ENCODE measurements at places on chromosomes 5 and 9.

DNA sequence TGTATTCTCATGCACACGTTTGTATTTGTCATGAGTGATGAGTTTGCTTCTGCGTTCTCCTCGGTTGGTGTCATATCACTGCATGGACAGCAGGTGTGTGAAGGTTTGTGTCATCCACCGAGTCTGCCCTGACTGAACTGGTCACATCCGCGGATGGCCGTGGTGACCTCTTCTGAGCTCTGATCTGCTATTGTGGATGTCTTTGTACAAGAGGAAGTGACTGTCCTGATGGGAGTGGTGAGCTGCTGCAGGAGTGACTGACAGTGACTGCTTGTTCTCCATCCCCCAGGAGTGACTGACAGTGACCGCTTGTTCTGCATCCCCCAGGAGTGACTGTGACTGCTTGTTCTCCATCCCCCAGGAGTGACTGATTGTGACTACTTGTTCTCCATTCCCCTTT lies 69.9 kb downstream of the EHMT1 start:
- DNase-seq: no peak

- DNase-seq: no peak
Observed at GRCh38 chr5:8176101-8176693, 307.2 kb downstream of the MTRR start.

GRCh38 chr5:68318955-68319705 lies 103.6 kb downstream of the PIK3R1 start:
- no peak for DNase-seq

GRCh38 chr9:128005923-128006322 lies 25.1 kb upstream of the EEIG1 start:
- DNase-seq: no peak

DNA sequence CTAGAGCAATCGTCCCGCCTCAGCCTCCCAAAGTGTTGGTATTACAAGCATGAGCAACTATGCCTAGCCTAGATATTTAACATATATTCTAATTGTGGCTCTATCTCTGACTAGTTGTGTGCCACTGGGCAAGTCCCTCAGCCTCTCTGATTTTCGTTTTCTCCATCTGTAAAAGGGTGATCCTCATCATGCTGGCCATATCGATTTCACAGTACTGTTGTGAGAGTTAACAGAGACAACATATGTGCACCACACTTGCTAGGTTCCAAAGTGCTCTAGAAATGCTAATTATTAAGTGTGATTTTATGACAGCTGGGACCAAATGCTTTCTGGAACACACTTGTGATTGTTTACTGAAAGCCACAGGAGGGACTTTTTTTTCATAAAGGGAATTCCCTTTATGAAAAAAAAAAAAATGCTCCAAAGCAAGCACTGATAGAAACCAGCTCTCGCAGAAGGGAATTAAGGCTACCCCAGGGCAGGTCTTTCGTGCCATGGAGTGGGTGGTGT lies 78.5 kb upstream of the EPB41L4B start:
- no peak for DNase-seq

GRCh38 chr5:174765540-174765939 lies 41.2 kb downstream of the MSX2 start:
- DNase-seq: no peak

GRCh38 chr5:159944056-159944600 lies 27.8 kb downstream of the ADRA1B start:
- DNase-seq: no peak

DNA sequence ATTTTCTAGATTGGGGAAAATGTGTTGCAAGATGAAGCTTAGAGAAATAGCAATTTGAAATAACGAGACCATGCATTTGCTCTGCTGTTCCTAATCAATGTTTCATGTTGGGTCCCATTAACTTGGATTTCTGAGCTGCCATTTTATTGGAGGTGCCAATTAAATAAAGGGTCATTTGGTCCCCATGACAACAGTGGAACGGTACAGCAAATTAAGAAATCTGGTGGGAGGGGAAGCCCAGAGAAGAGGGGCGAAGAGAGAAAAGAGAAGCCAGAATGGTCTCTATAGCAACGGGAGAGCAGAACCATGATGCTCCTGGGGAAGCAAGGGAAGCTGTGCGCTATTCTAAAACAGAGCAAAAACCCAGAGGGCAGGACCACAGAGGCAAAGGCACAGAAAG lies 120.2 kb downstream of the ENTREP1 start:
- DNase-seq: no peak

GRCh38 chr5:56172241-56172640 lies 60.9 kb downstream of the ANKRD55 start:
- no peak for DNase-seq

GRCh38 chr9:115114546-115114945 lies 3.4 kb downstream of the TNC start:
- DNase-seq: no peak

DNA sequence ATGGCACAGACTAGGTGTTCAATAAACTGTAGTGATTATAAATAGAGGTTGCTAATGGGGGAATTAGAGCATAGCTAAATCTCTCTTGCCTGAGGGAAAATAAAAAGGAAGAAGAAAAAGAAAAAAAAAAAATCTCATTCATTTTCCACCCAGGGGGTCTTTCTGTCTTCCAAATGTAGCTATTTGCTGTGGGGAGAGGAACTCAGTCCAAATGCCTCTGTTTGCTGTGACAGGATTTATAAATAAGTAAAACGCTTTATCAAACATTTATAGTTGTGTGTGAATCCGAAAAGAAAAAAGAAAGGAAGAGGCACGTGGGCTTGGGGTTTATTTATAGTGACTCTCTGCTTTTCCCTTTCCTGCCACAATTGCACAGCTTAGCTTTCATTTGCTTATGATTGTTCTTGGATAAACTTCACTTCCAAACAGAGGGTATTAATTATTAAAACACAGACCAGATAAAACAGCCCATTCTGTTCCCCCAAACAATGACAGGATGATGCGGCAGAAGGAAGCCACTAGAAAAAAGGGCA lies 245.7 kb downstream of the ASTN2 start:
- DNase-seq: no peak

DNA sequence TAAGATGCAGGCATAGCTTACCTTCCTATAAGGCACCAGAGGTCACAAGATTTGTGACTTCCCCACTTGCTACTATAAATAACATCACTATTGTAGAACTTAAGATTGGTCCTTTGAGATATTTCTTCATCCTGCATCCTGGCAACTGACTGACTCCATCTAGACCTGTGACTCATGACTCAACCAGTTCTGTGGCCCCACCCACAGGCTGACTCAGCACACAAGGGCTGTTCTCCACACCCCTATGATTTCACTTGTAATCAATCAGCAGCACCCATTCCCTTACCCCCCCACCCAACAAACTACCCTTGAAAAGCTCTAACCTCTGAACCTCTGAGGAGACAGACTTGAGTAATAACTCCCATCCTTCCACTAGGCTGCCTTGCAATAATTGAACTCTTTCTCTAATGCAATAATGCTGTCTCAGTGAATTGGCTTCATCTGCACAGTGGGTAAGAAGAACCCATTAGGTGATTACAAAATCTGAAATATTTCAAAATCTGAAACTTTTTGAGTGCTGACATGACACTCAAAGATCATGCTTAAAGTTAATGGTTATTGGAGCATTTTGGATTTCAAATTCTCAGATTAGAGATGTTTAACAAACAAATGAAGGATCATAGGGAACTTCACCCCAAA lies 296.7 kb downstream of the ARL15 start:
- DNase-seq: peak; percentile 52

- no peak for DNase-seq
Observed at GRCh38 chr5:4142842-4143241, 547.2 kb downstream of the IRX1 start.

DNA sequence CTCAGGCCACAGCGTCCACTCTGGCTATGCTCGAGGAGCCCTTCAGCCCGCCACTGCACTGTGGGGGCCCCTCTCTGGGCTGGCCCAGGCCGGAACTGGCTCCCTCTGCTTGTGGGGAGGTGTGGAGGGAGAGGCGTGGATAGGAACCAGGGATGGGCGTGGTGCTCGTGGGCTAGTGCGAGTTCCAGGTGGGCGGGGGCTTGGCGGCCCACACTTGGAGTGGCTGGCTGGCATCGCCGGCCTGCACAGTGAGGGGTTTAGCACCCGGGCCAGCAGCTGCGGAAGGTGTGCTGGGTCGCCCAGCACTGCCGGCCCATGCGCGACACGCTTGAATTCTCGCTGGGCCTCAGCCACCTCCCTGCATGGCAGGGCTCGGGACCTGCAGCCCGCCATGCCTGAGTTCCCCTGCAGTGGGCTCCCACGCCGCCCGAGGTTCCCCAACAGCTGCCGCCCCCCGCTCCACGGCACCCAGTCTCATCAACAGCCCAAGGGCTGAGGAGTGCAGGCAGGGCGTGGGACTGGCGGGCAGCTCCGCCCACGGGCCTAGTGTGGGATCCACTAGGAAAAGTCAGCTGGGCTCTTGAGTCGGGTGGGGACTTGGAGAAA lies 103.8 kb downstream of the YTHDC2 start:
- DNase-seq: no peak

- DNase-seq: no peak
Observed at GRCh38 chr9:114869845-114870244, 60.5 kb downstream of the TNFSF8 start.

DNA sequence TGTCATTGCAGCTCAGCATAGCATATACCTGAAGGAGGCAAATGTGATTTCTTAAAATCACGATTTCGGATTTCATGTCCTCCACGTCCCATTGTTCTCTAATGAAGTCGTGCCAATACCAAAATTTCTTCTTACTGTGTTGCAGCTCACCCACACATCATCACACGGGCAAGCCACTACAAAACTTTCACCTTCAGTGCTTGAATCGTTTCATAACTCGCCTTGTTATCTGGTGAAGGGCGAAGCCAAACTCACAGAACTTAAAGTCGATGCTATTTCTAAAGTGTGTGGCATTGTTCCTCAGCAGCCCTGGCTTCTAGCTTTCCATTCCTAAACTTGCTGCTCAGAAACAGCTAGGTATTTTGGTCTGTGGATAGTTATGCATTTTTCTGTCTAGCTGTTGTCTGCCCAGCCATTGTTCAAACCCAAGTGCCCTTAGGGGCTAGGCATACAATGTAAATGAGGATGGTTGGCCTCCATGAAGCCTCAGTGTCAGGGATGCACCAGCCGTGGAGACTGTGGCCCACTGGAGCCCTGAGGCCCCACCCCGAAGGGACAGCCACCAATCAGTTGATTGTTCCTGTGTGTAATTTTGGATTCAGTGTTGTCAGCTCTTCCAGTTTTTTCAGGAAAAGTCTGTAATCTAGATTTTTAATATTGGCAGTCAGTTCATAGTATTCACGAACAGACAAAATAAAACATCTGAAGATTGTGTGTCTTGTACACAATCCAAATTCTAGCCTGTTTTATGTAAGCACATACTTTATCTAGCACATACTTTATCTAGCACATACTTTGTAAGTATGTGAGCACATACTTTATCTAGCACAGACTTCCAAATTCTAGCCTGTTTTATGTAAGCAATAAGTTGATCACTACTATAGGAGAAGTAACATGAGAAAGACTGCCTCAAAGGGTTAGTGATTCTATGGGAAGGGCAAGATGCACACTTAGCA lies 112.8 kb downstream of the DAPK1 start:
- no peak for DNase-seq

- no peak for DNase-seq
Observed at GRCh38 chr5:27472000-27472763, 433.8 kb upstream of the CDH9 start.

GRCh38 chr5:59503220-59503619 lies 390.3 kb downstream of the PDE4D start:
- no peak for DNase-seq

GRCh38 chr5:167743695-167744464 lies 547.6 kb upstream of the WWC1 start:
- DNase-seq: peak; percentile 70

GRCh38 chr5:1760656-1761452 lies 38.8 kb downstream of the MRPL36 start:
- DNase-seq: no peak

GRCh38 chr5:160020964-160021363 lies 12.0 kb downstream of the TTC1 start:
- DNase-seq: no peak

GRCh38 chr5:135632798-135633197 lies 54.0 kb upstream of the CXCL14 start:
- DNase-seq: no peak

- DNase-seq: no peak
Observed at GRCh38 chr9:88953381-88954029, 37.8 kb upstream of the S1PR3 start.

- no peak for DNase-seq
Observed at GRCh38 chr9:35859310-35859989, 10.8 kb downstream of the OR13J1 start.

- DNase-seq: no peak
Observed at GRCh38 chr5:125415126-125415525, 668.7 kb upstream of the ZNF608 start.

DNA sequence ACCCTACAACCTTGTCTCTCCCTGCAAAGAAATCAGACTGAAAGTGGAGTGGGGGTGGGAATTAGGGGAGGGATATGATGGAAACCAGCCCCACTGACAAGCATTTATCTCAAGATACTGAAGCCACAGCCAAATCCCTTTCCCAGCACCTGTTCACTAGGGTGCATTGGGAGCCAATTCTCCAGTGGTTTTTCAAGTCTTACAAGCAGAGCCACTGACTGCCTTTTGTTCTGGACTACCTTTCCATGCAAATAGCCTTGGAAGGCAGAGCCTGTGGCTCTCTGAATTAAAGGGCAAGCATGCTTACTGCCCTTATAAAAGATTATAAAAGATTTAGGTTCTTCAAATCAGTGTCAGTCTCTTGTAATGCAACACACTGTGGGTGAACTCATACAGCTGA lies 8.8 kb upstream of the GGTA1 start:
- no peak for DNase-seq

DNA sequence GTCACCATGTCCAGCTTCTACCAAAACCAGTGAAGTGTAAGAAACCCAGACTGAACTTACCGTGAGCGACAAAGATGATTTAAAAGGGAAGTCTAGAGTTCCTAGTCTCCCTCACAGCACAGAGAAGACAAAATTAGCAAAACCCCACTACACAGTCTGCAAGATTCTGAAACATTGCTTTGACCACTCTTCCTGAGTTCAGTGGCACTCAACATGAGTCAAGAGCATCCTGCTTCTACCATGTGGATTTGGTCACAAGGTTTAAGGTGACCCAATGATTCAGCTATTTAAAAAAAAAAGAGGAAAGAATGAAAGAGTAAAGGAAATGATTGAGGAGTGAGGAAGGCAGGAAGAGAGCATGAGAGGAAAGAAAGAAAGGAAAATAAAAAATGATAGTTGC lies 19.8 kb downstream of the IL7R start:
- DNase-seq: no peak

- no peak for DNase-seq
Observed at GRCh38 chr9:7977586-7977985, 178.0 kb upstream of the DMAC1 start.

GRCh38 chr5:6631441-6631840 lies 1.4 kb downstream of the NSUN2 start:
- no peak for DNase-seq

GRCh38 chr5:138159666-138160065 lies 18.8 kb downstream of the BRD8 start:
- no peak for DNase-seq

DNA sequence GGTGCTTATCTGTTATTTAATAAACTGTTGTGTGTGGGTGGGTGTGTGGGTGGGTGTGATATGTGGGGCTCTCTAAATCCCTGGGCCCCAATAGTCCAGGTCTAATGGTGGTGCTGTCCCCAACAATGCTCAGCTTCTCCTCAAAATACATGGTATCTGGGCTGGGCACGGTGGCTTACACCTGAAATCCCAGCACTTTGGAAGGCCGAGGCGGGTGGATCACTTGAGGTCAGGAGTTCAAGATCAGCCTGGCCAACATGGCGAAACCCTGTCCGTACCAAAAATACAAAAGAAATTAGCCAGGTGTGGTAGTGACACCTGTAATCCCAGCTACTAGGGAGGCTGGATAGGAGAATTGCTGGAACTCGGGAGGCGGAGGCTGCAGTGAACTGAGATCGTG lies 4.5 kb upstream of the ORM1 start:
- no peak for DNase-seq

All from AG04450 (cell line).